ENCODE measurements at places on chromosomes 12 and 14.

DNA sequence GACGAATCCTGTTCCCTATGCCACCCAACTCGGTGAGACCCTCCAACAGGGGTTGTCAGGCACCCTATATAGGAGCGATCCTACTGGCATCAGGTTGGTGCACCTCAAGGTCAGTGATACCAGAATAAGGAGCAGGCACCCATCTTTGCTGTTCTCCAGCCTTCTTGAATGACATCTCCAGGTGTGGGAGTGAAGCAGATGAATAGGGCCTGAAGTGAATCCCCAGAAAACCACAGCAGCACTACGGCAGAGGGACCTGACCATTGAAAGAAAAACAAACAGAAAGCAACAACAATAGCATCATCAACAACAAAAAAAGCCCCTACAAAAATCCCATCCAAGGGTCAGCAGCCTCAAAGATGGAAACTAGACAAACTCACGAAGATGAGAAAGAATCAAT is 445.2 kb upstream of the ATP2B1 start:
- no peak for DNase-seq

- DNase-seq: no peak
Observed at GRCh38 chr12:72110937-72111650, 161.1 kb upstream of the TRHDE start.

- DNase-seq: no peak
Observed at GRCh38 chr12:107145397-107145796, 52.0 kb upstream of the CRY1 start.

DNA sequence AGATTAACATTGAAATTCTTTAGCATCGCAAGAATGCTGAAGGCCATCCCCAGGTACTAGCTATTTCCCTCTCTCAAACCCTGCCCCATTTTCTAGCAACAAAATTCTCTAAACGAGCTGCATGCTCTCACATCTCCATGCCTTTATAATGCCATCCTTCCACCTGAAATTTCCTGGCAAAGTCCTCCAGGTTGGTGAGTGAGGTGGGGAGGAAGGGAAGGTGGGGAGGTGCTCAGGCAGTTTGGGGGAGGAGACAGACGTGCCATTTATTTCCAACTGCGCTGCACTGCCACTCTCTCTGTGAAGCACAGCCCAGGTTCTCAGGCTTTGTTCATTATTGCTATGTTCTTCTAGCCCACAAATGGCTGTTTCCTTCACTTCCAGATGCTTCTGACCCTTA is 208.4 kb downstream of the PAWR start:
- DNase-seq: no peak

DNA sequence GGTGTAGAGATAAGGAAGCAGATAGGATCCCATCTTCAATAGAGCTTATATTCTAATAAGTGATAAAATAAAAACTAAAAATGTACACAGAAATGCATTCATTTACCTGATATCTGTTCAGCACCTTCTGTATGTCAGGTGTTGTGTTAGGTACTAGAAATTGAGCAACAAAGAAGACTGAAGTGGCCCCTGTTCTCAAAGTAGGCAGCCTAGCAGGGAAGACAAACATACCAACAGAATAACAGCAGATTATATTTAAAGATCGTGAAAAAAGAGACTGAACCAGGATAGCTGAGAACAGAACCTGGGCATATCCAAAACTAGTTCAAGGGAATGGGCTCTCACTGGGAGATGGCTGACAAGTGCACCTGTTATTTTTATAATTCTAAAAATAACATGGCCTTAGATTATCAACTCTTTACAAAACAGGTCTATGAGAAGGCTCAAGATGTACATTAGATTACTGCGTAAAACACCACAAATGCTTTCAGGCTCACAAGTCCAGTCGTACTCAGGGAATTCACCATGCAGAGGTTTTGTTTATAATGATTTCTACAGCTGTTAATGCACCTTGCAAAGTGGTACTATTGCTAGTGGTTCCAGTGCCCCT is 16.4 kb downstream of the ANO6 start:
- no peak for DNase-seq

- DNase-seq: no peak
Observed at GRCh38 chr12:118237908-118238307, 102.0 kb downstream of the PEBP1 start.

DNA sequence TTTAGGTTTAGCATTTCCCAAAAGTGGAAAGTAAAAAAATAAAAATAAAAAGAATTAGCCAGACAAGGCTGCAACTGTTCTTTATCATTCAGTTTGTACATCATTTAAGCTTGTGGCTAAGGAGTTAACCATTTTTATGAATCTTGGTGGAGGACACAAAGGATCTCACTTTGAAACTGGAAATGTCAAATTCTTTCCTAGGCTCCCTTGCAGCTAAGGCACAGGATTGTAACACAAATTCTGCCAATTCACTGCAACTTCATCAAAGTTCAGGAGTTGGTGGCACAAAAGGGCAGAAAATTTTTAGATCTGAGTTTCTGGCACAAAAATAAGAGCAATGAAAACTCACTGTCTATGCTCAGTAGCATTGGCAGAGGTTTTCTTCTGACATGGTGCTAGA is 211.2 kb upstream of the SYT10 start:
- no peak for DNase-seq

- no peak for DNase-seq
Observed at GRCh38 chr12:78293059-78293686, 462.5 kb downstream of the NAV3 start.

- DNase-seq: no peak
Observed at GRCh38 chr12:7073946-7074345, 13.4 kb downstream of the C1S start.

GRCh38 chr14:81550001-81550637 is 16.5 kb upstream of the SEL1L start:
- no peak for DNase-seq

DNA sequence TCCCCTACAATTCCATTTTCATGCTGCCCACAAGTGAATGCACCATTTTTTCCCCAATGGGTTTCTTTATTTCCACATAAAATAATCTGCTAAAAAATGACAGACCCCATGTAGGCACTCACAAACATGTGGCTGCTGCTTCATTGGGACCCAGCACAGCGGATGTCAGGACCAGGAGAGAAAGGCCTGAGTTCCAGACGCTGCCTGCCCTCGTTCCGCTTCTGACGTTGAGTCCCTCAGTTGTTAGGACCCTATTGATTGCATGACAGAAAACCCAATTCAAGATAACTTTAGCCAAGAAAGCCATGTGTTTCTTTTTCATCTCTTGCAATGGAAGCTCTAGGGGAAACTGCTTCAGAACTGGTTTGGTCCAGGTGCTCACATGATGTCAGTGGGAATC is 34.6 kb downstream of the ADGRD1 start:
- DNase-seq: no peak

GRCh38 chr12:47087088-47087688 is 7.4 kb upstream of the AMIGO2 start:
- DNase-seq: no peak

- no peak for DNase-seq
Observed at GRCh38 chr12:81084811-81085350, 7.0 kb downstream of the ACSS3 start.

DNA sequence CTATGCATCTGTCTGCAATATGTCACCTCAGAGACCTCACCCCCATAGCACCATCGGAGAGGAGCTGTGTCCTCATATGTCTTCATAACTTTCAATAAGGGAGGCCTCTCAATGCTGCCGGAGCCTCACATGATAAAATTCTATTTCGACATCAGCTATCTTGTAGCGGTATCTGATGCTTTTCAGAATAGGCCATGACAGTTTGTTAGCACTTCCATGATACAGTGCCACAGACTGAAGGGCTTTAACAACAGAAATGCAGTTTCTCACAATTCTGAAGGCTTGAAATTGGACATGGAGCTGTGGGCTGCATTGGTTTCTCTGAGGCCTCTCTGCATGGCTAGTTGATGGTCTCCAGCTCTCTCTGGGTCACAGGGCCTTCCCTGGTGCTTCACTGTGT is 125.0 kb upstream of the PZP start:
- DNase-seq: no peak

DNA sequence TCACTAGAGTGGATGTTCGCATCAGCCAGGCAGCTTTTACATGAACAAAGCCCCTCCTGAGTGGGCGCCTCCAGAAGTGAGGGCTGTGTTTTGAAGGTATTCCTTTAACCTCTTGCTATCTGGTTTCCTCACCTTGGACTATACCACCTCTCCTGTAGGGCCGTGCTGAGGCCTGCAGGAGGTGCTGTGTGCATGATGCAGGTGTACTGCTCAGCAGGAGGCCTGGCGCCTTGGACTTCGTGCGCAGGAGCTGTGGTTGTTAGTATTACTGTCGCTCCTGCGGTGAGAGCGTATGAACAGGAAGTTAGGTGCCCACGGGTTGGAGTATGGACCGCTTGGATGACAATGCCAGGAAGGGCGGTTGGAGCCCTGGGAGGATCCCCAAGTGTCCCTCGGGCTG is 130.7 kb downstream of the TSPAN9 start:
- DNase-seq: no peak

DNA sequence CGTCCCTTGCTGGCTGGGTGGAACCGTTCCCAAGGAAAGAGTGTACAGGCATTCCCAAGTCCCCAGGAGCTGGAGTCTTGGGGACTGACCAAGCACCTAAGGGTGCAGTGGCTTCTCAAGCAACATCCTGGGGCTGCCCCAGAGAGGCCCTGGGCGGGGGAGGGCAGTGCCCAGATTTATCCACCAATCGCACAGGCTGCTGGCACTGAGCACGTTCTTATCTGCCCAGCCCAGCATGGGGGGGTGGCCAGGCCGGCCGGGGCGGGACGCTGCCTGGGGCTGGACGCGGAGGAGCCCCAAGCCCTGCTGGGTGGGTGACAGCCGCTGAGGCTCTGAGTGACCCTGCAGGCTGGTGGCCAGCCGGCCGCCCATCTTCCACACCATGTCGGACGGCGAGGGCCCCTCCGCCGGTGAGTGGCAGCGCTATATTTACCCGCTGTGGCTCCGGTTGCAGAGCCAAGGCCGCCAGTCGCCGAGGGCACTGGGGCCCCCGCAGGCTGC is 53.4 kb downstream of the CYP46A1 start:
- DNase-seq: no peak

DNA sequence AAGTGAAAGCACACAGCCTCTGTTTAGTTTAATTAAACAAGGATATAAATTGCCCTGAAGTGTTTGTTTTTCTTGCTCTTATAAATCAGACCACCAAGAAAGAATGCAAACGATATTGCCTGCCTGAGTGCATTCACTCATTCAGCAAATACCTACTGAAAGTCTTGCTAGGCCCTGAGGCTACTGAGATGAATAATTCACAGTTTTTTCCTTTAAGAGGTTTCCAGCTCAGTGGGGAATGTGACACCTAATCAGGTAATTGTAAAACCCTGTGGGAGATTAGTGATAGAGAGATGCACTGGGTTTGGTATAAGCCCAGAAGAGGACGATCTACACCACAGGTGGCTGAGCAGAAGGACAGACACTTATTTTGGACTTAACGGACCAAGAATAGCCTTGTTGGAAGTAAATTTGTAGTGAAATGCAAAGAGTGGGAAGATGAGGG is 151.4 kb downstream of the SLC35F4 start:
- no peak for DNase-seq

DNA sequence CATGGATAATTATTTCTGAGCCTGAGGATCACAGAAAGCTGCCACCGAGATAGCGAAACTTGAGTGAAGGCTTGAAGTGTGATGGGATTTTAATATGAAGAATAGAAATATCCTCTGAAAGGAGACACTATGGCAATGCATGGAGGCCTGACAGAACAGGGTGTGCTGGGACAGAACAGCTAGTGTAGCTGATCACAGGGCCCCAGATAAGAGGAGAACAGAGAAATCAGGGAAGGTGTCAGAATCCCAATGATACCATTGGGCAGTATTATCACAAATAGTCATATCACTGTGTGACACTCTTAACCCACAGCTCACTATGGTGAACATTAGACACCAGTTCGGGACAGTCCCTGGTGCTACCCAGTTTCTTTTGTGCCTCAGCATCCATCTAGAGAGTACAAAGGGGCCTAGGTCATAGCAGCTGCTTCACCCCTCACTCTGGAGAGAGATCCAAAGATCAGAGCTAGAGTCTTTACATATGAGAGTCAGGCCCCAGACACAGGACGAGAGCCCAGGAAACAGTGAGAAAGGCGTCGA is 506 bp upstream of the OR10P1 start:
- no peak for DNase-seq

DNA sequence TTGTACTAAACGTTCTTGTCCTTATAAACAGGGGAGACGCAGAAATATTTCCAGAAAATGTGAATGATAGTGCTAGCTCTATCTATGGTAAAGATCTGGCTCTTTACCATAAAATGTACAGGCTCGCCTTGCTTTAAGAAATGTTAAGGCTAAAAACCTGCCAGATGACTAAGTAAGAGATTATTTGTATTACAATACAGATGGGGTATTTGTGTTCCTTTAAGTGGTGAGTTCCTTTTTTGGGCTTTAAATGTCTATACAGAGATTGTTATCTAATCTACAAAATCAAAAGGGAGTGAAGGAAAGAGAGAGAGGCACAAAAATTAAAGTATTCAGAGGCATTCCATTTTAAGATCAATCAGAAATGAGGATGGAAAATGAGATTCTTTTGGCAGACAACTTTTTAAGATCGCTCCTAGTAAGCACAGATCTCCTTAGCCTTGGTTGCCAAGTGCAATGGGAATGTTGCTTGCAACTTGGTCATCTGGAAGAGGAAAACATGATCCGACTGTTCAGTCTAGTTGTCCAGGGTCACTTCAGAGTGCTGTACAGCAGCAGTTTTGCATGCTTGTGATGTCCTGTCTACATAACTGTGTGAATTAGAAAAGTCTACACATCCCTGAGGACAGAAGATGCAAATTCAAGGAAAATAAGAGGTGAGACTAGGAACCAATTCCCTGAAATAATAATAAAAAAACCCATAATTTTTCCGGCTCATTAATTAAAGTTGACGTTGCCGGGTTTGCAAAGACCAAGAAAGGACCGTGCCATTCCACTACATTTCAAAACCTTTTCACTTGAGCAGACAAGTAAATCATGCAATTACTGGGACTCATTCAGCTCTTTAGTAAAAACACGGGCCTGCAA is 380.8 kb downstream of the EGLN3 start:
- DNase-seq: no peak

DNA sequence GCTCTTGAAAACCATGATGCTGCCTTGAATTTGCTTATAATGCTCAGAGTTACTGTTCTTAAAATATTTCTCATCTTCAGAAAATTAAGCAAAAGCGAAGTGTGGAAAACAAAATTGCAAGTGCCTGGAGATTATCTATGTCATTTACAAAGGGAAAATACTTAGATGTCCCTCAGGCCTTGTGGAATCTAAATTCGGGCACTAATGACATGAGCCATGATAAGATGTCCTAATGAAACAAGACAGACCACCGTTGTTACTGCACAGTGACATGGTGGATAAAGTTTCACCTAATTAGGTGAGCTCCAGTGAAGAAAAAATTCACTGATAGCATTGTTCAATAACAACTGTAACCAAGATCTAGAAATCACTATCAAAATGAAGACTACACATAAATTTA is 30.4 kb downstream of the PPP1R13B start:
- no peak for DNase-seq

GRCh38 chr12:1819050-1819449 is 1.3 kb upstream of the LRTM2 start:
- DNase-seq: no peak

Data from stimulated activated naive CD4-positive, alpha-beta T cell treated with Interleukin-2 at 50 U/mL for 16 hours (primary cell).